ENCODE measurements at places on chromosomes 3 and 15. TPM values are rescaled to one million over a fixed set of nuclear protein-coding genes. Genes with fewer than 3 reads are reported as not detected.

DNA sequence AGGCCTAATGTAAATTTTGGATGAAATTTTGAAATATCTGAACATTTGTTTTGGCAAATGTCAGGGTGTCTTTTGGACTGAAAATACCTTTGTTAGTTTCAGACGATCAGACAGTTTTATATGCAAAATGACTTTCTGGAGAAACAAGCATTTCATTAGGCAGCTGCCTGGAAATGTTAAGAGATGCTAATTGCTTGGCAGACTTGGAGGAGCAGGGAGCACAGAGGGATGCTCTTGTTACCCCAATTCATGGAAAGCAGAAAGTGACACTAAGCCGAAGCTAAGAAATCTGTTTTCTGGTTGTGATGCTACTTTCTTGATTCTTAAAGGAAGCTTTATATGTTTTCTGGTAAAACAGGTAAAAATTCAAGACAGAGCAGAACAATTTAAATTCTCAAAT, 204.3 kb upstream of the GBE1 start:
- DNase-seq: no peak

DNA sequence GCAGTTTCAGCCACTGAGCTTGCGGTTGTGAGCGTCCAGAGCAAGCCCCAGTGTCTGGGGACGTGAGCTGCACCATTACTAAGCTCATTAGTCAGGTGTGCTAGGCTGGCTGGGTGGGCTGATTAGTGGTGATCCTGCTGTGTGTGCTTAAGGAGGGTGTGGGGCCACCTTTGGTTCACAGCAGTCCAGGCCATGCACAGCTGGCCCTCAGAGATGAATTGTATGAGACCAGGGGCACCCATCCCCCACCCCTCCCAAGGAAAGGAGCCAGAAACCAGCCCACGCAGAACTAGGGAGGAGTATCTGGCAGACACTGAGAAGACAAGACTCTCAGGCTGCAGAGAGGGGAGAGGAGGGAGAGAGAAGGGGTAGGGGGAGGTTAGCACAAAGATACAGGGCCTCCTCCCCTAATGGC, 3.8 kb downstream of the TYRO3 start:
- DNase-seq: no peak

DNA sequence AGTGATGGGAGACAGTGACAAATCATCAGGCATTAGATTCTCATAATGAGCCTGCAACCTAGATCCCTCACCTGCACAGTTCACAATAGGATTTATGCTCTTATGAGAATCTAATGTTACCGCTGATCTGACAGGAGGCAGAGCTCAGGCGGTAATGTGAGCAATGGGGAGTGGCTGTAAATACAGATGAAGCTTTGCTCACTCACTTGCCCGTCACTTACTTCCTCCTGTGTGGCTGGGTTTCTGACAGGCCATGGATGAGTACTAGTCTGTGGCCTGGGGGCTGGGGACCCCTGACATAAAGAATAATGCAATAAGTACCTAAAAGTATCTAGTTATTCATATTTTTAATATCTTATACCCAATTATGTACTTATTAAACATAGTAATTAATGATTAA, 15.6 kb downstream of the IQCB1 start:
- DNase-seq: no peak

- DNase-seq: no peak
These were observed 91.1 kb upstream of the MRPS22 start for GRCh38 chr3:139252719-139253118.

DNA sequence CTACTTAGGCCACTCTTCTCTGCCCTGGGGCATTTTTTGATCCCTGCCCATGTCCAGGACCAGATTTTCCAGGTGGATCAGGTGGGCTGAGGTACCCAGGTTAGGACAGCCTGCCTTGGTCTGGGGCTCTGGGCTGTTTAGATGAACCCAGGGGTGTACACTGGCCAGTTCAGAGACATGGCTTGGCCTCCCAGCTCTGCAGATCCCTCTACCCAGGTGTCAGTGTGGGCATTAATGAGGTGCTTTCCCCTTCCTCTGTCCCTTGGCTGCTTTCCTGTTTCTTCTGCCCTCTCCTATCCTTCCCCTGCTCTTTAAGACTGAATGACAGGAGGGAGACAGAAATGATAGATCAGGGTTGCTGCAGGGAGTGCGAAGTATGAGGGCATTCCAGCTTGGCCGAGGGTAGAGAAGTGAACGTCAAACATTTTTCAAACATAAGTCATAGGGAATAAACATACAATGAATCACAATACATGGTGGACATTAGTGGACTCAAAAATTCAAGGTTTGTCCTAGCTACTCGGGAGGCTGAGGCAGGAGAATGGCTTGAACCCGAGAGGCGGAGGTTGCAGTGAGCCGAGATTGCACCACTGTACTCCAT, 30.5 kb downstream of the RTP1 start:
- no peak for DNase-seq

- no peak for DNase-seq
These were observed 14.9 kb downstream of the GRAMD2A start for GRCh38 chr15:72182673-72183072.

DNA sequence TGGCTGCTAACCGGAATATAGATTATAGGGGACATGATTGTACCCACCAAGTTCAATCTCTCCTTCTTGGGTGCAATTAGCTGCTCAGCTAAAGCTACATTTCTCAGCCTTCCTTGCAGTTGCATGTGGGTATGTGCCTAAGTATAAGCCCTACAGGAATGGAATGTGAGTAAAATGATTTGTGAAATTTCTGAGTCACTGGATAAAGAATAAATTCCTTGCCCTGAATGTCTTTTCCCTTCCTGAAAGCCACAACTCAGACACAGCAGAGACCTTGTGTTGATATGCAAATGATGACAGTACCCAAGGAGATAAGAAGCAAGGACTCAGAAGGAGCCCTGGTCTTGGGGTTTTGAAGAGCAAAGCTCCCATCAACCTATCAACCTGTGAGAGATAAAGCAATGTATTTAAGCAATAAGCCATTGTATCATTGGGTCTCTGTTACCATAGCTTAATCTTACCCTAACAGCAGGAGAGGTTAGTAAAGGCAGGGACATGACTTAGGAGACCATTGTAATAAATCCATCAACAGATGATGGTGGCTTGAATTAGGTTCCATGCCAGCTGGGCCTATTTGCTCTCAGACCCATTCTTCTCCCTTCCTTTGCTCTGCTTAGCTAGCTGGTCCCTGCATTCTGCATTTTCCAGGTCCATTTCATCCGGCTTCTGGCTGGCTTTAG, 25.6 kb upstream of the ZNF280D start:
- no peak for DNase-seq

GRCh38 chr3:162368417-162368816, 871.8 kb downstream of the OTOL1 start:
- no peak for DNase-seq

DNA sequence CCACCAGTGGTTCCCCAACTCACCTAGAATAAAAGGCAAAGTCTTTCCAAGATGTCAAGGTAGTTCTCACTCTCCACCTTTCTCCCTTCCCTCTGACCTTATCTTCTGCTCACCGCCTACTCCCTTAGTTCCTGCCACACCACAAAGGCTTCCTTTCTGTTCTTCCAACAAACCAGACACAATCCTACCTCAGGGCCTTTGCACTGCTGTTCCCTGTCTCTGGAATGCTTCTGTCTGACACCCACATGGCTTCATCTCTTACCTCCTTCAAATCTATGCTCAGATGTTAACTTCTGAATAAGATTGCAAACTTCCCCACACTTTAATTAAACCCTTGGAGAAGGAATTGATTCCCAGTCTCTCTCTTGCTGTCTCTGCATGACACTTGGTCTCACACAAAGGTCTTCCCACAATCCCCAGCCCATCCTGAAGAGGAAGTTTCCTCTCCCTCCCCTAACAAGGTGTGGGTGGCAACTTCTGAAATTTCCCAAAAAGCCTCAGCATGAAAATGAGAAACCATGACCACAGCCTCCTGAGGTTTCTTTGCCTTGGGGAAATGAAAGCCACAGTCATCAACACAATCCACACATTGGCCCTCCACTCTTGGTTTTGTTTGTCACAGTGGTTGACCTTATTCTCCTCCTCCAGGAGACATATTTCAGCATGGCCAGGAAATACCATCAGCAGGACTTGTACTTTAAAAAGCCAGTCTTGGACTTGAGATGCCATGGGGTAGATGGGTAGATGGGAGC, 3.0 kb upstream of the RYK start:
- DNase-seq: no peak

GRCh38 chr3:120985242-120985641, 77.2 kb downstream of the STXBP5L start:
- DNase-seq: no peak

Gene TBC1D2B
- 58.5 TPM for total RNA-seq

Gene POPDC2
- 13.3 TPM for total RNA-seq

Gene ARPIN
- total RNA-seq: 21.4 TPM

Gene SPINK8
- total RNA-seq: not detected

Gene PIK3CB
- total RNA-seq: 20.6 TPM

Gene C2CD4A
- total RNA-seq: 1.8 TPM

Data from thoracic aorta (tissue), 2 donors.